Stimulated activated CD4-positive, alpha-beta T cell treated with anti-CD3 and anti-CD28 coated beads, TNF-alpha, amount 100 ng/mL, for 48 hours (primary cell): ENCODE measurements at places on chromosomes 4 and X.

- no peak for DNase-seq
Measured at GRCh38 chrX:64152857-64153256, 52.7 kb downstream of the AMER1 start.

DNA sequence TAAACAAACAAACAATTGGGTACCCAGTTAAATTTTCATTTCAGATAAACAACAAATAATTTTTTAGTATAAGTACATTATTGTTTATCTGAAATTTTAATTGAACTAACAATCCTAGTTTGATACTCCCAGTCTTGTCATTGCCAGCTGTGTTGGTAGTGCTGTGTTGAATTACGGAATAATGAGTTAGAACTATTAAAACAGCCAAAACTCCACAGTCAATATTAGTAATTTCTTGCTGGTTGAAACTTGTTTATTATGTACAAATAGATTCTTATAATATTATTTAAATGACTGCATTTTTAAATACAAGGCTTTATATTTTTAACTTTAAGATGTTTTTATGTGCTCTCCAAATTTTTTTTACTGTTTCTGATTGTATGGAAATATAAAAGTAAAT, 2.9 kb downstream of the CXCL8 start:
- DNase-seq: no peak

DNA sequence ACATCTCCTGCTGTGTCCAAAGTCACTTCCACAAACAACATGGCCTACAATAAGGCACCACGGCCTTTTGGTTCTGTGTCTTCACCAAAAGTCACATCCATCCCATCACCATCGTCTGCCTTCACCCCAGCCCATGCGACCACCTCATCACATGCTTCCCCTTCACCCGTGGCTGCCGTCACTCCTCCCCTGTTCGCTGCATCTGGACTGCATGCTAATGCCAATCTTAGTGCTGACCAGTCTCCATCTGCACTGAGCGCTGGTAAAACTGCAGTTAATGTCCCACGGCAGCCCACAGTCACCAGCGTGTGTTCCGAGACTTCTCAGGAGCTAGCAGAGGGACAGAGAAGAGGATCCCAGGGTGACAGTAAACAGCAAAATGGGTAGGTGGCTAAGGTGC, 123.9 kb downstream of the PDLIM5 start:
- DNase-seq: no peak

DNA sequence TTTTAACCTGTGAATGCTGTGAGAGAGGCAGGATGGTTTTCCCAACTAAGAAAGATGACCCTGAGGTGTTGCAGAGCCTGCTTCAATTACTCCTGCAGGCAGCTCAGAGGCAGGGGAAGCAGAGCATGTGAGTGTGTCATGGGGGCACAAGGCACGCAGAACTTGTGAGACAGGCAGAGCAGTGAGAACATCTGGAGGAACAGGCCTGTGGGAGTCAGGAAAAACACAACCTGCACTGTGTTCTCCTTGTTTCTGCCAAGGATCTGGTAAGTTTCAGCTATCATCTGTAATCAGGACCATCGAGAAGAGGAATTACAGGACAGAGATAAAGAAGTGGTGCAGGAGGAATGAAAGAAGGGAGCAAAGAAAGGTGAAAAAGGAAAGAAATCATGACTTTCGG, 741.8 kb upstream of the INTU start:
- DNase-seq: no peak

DNA sequence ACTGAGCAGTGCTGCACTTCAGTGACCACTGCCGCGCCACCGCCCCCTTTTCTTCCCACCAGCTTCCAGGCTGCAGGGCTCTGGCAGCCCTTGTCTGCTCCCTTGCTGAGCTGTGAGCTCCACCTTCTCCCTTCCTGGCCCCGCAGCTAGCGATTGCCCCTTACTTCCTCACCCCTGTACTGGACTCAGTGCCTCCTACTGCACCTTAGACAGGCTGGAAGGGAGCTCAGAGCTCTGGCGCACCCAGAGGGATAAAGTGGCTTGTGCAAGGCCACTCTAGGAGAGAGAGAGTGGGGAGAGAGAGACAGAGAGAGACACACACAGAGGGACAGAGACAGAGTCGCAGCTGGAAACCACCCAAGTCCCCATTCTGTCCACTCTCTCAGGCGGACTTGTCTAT, 6.0 kb downstream of the RASL11B start:
- no peak for DNase-seq

DNA sequence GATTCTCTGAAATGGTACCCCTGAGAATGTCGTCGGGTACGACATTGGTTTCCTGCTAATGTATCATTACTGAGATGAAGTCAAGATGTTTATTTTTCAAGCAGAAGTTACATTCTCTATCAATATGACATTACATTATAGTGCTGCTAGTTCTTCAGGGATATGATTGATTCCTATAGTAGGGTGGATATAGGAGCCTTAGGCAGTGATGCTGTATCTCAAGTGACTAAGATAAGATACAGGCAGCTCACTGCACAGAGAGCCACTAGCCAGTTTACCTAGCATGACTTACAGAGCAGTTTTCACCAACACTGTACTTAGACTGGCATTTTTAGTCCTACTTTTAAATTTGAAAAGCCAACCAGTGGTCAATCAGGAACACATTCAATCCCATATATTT, 154.9 kb downstream of the FANCB start:
- no peak for DNase-seq

DNA sequence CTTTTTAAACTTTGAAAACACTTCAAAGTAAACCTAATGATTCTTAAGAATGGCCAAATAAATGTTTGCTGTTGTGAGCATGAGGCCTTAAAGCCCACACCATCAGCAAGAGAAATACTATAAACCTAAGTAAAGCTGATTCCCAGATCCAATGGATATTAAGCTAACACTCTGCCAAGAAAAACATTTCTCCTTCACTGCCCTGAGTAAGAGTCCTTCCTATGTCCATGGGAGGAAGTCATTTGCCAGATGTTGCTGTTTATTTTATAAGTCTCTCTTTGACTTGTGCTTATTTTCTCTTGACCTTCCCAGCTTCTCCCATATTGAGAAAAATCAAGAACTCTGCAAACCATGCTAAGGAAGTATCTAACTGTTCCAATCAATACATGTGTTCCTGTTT, 154.3 kb upstream of the EDNRA start:
- no peak for DNase-seq

DNA sequence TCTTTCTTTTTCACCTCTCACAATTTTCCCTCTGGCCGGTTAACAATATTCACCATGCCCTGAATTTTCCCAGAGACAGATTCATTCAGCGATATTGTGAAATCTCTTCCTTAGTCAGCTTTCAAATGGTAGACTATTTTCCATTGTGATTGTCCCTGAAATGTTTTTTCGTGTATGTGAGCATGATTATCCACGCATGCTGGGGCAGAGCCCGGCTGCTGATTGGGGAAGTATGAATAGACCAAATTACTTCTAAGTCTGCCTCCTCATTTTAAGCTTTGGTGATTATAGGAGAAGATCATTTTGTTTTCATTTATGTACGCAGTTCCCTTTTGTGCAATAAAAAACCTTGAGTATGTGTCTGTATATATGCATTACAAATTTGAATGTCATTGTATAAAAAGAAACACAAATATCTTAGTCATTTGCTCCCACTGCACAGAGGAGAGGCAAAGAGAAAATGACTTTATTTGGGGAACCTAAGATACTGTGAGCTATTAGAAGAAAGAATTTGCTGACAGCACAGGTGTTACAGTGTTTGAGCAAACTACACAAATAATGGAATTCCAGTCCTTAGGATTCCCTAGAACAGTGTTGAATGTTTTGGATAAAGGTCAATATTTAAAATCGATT, 11.3 kb downstream of the DTHD1 start:
- DNase-seq: no peak

DNA sequence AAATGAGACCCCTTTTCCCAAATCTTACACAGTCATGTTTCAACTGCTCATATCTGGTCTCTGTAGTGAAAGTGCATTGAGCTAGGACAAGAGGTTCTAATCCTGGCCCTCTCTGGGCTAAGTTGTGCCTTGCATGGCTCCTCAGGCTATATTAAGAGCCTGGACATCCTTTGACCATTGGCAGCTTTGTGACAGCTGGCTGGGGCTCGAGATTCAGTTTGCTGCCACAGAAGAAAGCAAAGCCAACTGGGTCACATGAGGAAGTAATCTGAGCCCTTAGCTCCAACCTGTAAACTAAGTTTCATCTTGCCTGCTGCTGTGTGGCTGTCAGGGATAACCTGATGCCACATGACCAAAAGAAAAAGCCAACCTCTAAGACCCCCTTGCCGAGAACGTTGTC, 51.8 kb upstream of the JADE1 start:
- DNase-seq: no peak

- no peak for DNase-seq
Measured at GRCh38 chrX:71542825-71543224, 9.9 kb downstream of the OGT start.

DNA sequence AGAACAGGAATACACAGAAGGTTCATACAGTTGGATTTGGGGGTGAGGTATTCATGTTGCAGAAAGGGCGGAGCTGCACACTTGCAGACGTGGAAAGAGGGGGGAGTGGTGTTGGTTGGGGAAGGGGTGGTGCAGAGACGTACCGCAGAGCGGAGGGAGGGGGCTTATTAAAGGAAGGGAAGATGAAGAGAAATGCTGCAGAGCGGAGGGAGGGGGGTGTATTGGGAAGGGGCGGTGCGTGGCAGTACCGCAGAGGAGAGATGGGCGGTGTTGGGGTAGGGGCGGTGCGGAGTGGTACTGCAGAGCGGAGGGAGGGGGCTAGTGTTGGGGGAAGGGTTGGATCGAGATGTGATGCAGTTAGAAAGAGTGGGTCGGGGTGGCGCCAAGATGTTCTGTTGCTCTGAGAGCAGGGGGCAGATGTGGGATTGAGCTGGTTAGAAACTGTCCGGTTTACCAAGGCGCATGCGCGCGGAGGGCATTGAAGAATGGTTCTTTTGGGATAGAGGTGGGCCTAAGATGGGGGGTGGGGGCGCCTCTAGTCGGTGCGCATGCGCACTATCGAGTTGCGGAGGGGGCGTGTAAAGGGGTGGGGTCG, 900 bp downstream of the TRO start:
- DNase-seq: peak; percentile 28

GRCh38 chrX:45912316-45912715, 632.9 kb downstream of the ZNF674 start:
- DNase-seq: no peak

- no peak for DNase-seq
Measured at GRCh38 chrX:17632942-17633341, 104.4 kb upstream of the SCML1 start.

DNA sequence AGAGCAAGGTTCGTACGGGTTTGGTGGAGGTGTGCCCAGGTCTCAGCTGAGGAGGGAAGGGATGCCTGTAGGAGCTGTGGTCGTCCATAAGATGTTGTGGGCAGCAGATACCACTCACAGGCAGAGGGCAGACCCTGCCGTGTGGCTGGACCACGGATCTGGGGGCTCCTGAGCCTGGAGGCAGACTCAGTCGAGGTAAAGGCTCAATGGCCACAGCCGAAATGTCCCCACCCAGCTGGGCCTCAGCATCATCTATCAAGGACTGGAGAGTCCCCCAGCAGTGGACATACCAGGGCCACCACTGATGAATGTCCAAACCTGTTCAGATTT, 98.5 kb downstream of the DHRSX start:
- no peak for DNase-seq

GRCh38 chr4:164058776-164059445, 564.4 kb downstream of the TMA16 start:
- DNase-seq: no peak

DNA sequence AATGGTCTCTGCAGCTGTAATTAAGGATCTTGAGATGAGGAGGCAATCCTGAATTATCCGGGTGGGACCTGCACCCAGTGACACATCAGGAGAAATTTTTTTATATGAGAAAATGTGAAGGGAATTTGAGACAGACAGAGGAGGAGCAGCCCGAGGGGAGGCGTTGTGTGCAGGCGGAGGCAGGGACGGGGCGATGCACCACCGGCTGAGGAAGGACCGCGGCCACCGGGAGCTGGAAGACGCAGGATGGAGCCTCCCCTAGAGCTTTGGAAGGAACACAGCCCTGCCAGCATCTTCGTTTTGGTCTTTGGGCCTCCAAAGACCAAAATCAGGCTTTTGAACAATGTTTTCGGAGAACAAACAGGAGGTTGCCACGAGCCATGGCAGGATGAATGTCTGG, 85.0 kb upstream of the ADRA2C start:
- no peak for DNase-seq
